ENCODE measurements at places on chromosomes 2 and 18. TPM values are rescaled to one million over a fixed set of nuclear protein-coding genes. Genes with fewer than 3 reads are reported as not detected.

PRSS56 gene
- total RNA-seq: not detected

EN1 gene
- not detected for total RNA-seq

GRCh38 chr2:31371691-31372090 lies 42.9 kb downstream of the XDH start:
- H3K4me3 ChIP-seq: no peak overlapping the region
- H3K36me3 ChIP-seq: no peaks in the 10 kb centered on the region
- no peak overlapping the region for H3K27ac ChIP-seq

- no peaks in the 10 kb centered on the region for H3K27me3 ChIP-seq
- no peak overlapping the region for H3K27ac ChIP-seq
- no peak for DNase-seq
- H3K4me3 ChIP-seq: no peak overlapping the region
- no peaks in the 10 kb centered on the region for H3K4me1 ChIP-seq
These were observed 295.8 kb upstream of the ACVR2A start for GRCh38 chr2:147549054-147549453.

- H3K4me3 ChIP-seq: no peak overlapping the region
- no peak for DNase-seq
- H3K27ac ChIP-seq: no peak overlapping the region
- H3K4me1 ChIP-seq: no peaks in the 10 kb centered on the region
- no peaks in the 10 kb centered on the region for H3K36me3 ChIP-seq
These were observed 678.7 kb downstream of the PLCL1 start for GRCh38 chr2:198483051-198483450.

- H3K27ac ChIP-seq: no peak overlapping the region
- H3K36me3 ChIP-seq: no peaks in the 10 kb centered on the region
- DNase-seq: no peak
- no peak overlapping the region for H3K4me3 ChIP-seq
- H3K4me1 ChIP-seq: no peaks in the 10 kb centered on the region
These were observed 311.5 kb downstream of the SOCS6 start for GRCh38 chr18:70600225-70600925.

DNA sequence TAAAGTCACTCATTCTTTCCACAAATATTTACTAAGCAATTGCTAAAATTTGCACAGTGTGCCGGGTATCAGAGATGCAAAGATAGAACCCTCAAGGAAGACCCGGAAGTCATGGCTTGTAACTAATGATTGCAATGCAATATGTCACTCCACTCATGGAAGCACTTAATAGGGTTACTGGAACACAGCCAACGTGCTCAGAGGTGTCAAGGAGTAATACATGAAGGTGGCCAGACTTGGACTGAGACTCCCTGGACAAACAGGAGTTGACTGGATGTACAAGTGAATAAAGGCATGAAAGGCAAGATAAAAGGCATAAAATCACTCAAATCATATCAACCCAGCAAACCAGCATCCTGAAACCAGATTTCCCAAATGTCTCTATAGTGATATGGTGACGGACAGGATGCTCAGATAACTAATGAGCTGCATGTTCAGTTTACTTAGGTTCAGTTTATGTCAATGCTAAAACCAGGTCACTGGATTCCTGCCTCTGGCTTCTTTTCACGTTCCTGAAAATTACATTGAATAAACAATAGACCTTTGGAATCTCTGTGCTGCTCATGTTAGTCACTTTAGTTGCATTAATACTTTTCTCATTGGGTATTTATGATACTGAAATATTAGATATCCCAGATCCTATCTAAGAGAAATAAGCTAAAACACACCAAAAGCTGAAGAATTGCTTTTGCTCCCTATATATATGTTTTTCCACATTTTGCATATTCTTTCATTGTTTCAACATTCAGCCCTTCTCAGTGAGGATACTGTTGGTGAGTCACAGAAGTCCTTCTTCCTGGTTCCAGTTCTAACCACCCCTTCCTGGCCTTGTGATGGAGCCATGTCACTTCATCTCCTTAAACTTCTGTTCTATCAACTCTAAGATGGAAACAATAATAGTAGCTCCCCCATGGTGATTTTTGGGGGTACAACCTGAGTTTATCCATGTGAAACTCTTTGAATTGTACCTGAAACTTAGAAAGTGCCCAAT lies 688.9 kb upstream of the ID2 start:
- H3K4me1 ChIP-seq: no peaks in the 10 kb centered on the region
- peaks cover 10% of the 10 kb centered on the region for H3K27me3 ChIP-seq
- H3K27ac ChIP-seq: no peak overlapping the region
- no peak for DNase-seq
- H3K36me3 ChIP-seq: no peaks in the 10 kb centered on the region

DNA sequence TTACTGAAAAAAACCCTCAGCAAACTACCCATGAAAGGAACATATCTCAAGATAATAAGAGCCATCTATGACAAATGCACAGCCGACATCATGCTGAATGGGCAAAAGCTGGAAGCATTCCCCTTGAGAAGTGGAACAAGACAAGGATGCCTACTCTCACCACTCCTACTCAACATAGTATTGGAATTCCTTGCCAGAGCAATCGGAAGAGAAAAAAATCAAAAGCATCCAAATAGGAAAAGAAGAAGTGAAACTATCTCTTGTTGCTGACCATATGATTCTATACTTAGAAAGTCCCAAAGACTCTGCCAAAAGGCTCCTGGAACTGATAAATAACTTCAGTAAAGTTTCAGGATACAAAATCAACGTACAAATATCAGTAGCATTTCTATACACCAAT lies 40.6 kb upstream of the MSTN start:
- H3K27me3 ChIP-seq: no peaks in the 10 kb centered on the region
- no peak for DNase-seq
- H3K4me3 ChIP-seq: no peak overlapping the region

DNA sequence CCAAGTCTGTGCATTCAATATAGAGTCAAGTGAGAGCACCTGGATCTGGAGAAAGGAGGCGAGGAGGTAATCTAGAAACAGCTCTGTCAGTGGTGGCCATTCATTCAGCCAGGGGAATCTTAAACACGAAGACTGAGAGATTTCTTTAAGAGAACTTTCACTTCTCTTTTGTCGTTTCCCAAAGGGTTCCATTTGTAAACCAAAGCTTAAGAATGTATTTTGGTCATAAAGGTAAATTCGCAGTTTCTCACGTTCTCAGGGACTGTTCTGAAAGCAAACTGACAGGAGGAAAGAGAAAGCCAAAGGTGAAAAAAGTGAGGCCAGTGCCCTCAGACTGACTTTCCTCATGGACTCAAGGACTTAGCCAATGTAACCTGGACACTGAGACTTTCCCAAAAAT lies 513.5 kb downstream of the CMPK2 start:
- no peak overlapping the region for H3K27ac ChIP-seq
- no peaks in the 10 kb centered on the region for H3K4me1 ChIP-seq
- DNase-seq: no peak
- no peak overlapping the region for H3K4me3 ChIP-seq

- H3K36me3 ChIP-seq: no peaks in the 10 kb centered on the region
- H3K27ac ChIP-seq: no peak overlapping the region
- H3K4me3 ChIP-seq: peak overlapping the region; percentile 56
- H3K4me1 ChIP-seq: peaks cover 33% of the 10 kb centered on the region
These were observed 4.3 kb downstream of the RAX start for GRCh38 chr18:59268721-59269562.

- no peaks in the 10 kb centered on the region for H3K27me3 ChIP-seq
- H3K4me1 ChIP-seq: peaks cover 1% of the 10 kb centered on the region
- no peak for DNase-seq
- peaks cover 62% of the 10 kb centered on the region for H3K36me3 ChIP-seq
These were observed 36.0 kb downstream of the RMC1 start for GRCh38 chr18:23539296-23539695.

DNA sequence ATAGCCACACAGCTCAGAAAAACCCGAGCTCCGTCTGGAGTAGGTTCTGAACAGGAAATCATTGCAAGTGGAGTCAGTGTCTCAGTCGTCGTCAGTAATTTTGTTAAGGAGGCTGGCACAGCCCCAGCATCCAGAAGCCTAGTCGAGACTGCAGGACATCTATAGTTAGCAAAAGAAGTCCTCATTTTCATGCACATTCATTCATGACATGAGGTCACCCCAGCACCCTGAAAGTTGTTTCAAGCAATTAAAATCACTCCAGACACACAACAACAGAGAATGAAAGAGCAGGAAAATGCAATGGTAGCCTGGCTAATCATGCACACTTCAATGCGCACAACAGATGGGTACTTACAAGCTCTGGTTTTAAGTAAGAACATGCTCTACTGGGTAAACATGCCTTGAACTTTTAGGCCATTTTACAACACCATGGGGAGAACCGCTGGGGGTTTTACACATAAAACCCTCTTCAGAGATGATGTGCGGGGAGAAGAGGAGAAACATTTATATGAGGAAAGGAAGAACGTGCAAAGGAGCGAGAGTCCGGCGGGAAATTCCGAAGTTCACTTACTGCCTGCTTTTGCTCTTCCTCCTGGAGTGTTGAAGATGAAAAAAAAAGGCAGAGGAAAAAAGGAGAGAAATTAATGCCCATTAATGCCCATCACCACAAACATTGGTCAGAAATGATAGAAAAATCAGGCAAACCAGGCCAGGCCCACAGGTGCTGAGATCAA lies 77.4 kb upstream of the DNMT3A start:
- H3K36me3 ChIP-seq: peaks cover 10% of the 10 kb centered on the region
- H3K4me3 ChIP-seq: no peak overlapping the region
- no peaks in the 10 kb centered on the region for H3K27me3 ChIP-seq
- H3K4me1 ChIP-seq: no peaks in the 10 kb centered on the region
- H3K27ac ChIP-seq: no peak overlapping the region

DNA sequence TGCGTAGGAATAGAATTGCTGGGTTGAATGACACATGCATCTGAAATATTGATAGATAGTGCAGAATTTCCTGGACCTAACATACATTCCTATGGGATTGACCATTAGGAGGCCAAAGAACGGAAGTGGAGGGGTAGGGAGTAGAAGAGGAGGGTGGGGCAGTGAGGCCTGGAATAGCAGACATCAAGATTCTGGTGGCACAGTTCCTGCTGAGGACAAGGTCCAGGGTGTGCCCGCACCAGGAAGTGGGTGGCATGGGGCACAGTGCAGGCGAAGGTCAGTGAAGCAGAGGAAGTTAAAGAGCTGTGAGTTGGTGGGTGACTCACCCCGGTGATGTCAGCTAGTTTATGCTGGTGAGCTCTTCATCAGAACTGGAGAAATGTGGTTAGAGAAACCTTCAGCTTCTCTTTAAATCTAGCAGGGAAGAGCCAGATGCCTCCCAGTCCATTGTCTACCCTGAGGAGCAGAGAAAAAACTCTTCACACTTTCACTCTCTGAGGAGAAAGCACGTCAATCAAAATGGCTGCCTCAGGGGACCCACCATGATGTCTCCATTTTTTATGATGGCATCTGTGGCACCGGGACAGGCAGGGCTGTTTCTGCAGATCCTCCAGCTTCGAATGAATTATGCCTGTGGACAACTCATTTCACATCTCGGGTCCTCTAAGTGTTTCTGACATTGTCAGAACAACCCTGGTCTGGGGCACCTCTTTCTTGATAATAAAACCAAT lies 55.9 kb upstream of the CTLA4 start:
- no peaks in the 10 kb centered on the region for H3K36me3 ChIP-seq
- peaks cover 51% of the 10 kb centered on the region for H3K4me1 ChIP-seq
- H3K27me3 ChIP-seq: peaks cover 6% of the 10 kb centered on the region

GRCh38 chr2:113136828-113137775 lies 9.7 kb downstream of the IL1RN start:
- DNase-seq: peak; percentile 81
- H3K27ac ChIP-seq: no peak overlapping the region
- no peaks in the 10 kb centered on the region for H3K36me3 ChIP-seq
- no peak overlapping the region for H3K4me3 ChIP-seq
- H3K27me3 ChIP-seq: peaks cover 31% of the 10 kb centered on the region

DNA sequence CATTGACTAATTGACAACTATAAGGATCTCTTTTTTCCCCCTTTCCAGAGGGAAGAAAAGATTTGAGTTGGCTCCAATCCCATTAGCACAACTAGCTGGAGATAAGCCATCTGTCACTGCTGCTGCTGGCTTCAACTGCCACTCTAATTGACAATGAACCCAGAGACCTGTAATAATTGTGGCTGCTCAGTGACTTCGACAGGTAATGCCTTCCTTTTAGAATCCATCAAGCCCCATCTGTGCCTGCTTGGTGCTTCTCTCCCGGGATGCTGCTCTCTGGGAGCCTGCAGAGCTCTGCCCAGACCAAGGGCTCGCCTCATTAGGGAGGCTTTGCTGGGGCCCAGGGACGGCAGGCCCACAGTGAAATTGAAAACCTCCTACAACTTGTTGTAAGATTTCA lies 376.7 kb upstream of the SOX11 start:
- H3K4me3 ChIP-seq: no peak overlapping the region
- H3K36me3 ChIP-seq: no peaks in the 10 kb centered on the region
- no peak for DNase-seq
- H3K27me3 ChIP-seq: peaks cover 2% of the 10 kb centered on the region

DNA sequence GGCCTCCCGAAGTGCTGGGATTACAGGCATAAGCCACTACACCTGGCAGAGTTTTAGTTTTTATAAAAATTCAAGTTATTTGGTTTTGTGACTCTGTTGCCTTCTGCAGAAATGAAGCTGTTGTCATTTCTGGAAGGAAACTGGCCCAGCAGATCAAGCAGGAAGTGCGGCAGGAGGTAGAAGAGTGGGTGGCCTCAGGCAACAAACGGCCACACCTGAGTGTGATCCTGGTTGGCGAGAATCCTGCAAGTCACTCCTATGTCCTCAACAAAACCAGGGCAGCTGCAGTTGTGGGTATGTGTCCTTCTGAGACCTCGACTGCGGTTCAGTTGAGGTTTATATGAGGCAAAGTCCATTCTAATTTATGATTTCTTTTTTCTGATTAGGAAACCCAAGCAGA lies 7.2 kb downstream of the MTHFD2 start:
- no peak for DNase-seq
- H3K36me3 ChIP-seq: peaks cover 50% of the 10 kb centered on the region
- H3K4me3 ChIP-seq: no peak overlapping the region
- no peaks in the 10 kb centered on the region for H3K27me3 ChIP-seq
- no peak overlapping the region for H3K27ac ChIP-seq

DNA sequence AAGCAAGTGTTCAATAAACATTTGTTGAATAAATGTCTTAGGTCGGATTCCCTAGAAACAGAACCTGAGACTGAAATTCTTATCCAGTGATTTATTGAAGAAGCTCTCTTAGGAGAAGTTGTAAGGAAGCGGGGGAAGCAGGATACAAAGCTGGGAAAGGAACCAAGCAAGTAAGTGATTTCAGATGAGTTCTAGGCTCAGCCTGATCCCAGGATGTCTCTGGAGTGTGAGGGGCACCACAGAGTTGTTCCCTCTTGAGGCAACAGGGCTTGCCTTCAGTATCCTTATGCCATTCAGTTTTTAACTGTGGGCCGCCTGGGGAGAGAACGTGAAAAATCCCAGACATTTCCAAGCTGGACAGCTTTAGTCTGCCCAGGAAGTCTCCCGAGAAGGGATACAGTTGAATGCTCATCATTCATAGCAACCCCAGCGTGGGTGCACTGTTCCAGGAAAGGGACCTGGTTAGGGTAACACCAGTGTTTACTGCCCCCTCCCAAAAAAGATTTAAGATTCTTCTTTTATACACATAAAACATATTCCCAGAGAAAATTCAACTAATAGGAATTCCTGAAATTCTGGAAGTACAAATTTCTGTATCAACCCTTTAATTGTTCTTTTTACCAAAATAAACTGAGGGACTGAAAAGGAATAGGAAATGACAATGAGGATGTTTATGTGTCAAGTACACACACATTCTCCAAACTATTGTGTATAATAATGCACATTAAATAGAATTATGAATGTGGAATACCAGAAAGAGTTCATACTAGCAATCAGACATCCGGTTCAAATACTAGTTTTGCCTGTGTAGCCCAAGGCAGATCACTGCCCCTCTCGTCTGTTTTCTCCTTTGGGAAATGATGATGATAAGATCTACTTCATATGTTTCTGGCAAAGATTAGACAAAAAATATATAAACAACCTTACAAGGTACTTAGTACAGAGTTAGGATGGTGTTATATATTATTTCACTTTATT lies 592.1 kb upstream of the CDH2 start:
- H3K27ac ChIP-seq: no peak overlapping the region
- no peak overlapping the region for H3K4me3 ChIP-seq
- no peaks in the 10 kb centered on the region for H3K36me3 ChIP-seq

All from osteocyte (in vitro differentiated cells).